Thymus (tissue), 14 donors: ENCODE measurements at places on chromosomes 1 and 21. TPM values are rescaled to one million over a fixed set of nuclear protein-coding genes. Genes with fewer than 3 reads are reported as not detected.

DNA sequence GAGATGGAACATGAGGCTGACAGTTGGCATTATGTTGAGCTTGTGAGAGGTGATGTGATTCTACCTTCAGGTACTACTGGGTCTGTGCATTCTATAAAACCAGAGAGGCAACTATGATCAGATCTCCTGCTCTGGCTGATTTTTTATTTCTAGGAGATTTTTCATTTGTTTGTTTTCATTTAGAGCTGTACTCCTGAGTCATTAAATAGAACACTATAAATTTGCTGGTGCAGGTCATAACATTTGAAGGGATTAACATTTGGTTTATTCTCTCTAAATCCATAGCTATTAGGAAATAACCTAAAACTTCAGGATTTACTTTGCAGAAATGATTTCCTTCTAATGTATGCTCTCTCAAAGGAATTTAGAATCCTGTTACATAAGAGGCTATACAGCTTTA is 42.9 kb downstream of the MAGI3 start:
- H3K4me3 ChIP-seq, result no peak overlapping the region
- no peaks in the 10 kb centered on the region for H3K4me1 ChIP-seq
- no peak for DNase-seq
- no peaks in the 10 kb centered on the region for H3K36me3 ChIP-seq
- no peaks in the 10 kb centered on the region for H3K27me3 ChIP-seq
- no peak overlapping the region for H3K27ac ChIP-seq

DNA sequence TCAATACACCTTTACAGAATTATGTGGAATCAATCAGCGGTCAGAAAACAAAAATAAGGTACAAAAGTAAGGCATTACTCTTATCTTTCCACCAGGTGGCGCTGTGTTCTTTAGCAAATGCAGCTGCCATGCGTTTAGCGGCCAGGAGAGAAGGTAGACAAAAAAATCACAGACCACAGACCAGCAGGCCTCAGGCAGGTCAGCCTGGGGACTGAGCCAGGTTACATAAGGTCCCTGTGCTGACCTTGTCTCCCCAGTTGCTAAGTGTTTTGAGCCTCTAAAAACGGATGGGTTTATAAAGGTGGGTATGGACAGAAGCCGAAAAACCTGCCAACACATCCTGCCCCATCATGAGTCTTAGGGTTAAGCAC is 2.8 kb downstream of the RGS16 start:
- peaks cover 23% of the 10 kb centered on the region for H3K27me3 ChIP-seq
- no peak overlapping the region for H3K4me3 ChIP-seq
- no peak for DNase-seq
- no peak overlapping the region for H3K27ac ChIP-seq
- no peaks in the 10 kb centered on the region for H3K36me3 ChIP-seq

DNA sequence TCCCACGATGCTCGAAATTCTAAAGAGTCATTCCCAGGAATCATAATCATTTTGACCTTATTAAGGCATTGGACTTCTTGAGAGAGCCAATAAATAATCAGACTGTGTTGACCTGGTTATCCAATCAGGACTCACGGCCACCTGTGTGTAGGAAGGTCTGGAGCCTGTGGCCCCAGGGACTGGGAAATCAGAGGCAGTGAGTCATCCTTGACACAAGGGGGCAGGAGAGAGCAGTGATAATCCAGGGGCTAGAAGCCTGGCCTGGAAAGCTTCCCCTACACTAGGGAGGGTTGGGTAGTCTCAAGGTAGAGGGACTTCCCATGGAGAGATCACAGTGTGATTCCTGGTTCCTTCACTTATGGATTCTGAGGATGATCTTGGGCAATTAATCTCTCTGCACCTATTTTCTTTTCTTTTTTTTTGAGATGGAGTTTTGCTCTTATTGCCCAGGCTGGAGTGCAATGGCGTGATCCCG is 4.7 kb downstream of the MR1 start:
- H3K4me1 ChIP-seq, result peaks cover 32% of the 10 kb centered on the region
- DNase-seq, result no peak
- no peak overlapping the region for H3K27ac ChIP-seq
- no peaks in the 10 kb centered on the region for H3K27me3 ChIP-seq

DNA sequence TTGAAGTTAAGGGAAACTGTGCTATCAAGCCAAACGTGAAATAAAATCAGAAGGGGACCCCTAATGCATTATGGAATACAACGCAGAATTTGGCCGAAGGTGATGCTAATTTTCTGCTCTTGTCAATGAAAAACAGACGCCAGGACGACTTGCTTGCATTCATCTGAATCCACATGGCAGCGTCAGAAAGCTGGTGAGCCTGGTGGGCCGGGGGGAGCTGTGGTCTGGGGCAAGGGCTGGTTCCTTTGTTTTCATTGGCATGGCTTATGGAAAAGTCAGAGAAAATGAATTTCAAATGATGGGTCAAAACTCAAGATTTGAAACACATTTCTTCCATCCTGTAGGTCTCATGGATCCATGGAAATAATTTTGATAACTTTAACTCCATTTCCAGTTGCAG is 86.4 kb upstream of the RUNX1 start:
- no peak for DNase-seq
- no peak overlapping the region for H3K27ac ChIP-seq
- no peaks in the 10 kb centered on the region for H3K27me3 ChIP-seq
- H3K36me3 ChIP-seq, result no peaks in the 10 kb centered on the region
- peaks cover 16% of the 10 kb centered on the region for H3K4me1 ChIP-seq

DNA sequence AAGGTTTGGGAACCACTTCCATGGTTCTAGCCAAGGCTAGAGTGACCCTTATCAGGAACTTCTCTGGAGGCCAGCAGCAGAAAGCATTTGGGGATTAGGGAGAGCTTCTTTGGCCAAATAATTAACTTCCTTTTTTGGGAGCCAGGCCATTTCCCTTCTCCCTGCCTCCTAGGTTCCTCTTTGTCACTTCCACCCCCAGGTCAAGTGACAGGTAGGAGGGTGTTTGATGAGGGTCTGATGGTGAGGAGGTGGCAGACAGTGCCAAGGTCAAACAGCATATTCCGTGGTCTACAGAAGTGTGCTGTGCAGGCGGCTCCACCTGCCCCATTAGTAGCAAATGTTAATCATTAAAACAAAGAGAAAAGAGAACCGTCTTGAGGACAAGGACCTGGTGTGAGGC is 1.9 kb upstream of the KCNA10 start:
- no peak overlapping the region for H3K4me3 ChIP-seq
- H3K36me3 ChIP-seq, result no peaks in the 10 kb centered on the region
- no peak for DNase-seq
- H3K4me1 ChIP-seq, result no peaks in the 10 kb centered on the region
- H3K27ac ChIP-seq, result no peak overlapping the region
- H3K27me3 ChIP-seq, result peaks cover 37% of the 10 kb centered on the region

DNA sequence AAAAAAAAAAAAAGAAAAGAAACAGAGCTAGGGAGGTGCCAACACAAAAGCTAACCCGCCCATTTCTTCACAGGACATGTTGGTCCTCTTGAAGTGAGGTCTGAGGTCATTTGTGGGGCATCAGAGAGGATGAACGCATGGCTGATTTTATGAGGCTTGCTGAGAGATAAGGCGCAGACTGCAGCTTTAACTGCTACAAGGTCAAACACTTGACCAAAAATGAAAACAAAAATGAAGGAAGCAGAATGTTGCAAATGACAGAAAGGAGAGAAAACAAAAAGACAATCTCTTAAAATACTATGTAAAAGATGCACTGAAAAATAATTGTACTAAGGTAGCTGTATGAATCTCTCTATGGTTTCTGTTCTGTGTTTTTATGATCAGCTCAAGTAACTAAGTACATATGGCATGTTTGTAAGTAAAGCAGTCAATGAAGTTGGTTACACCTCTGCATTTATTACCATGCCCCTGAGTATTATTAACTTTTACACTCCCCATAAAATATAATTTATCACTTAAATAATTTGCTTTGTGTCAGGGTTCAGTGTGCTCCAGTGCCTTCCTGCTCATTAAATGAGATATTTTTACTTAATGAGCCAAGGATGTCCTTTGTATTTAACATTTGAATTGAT is 249.1 kb upstream of the NR5A2 start:
- H3K4me3 ChIP-seq, result no peak overlapping the region
- no peak for DNase-seq
- no peaks in the 10 kb centered on the region for H3K4me1 ChIP-seq
- H3K27ac ChIP-seq, result no peak overlapping the region

GRCh38 chr1:39933956-39934941 is 20.7 kb upstream of the MFSD2A start:
- H3K36me3 ChIP-seq, result no peaks in the 10 kb centered on the region
- H3K27me3 ChIP-seq, result no peaks in the 10 kb centered on the region
- peaks cover 2% of the 10 kb centered on the region for H3K4me1 ChIP-seq
- no peak overlapping the region for H3K27ac ChIP-seq
- no peak for DNase-seq

DNA sequence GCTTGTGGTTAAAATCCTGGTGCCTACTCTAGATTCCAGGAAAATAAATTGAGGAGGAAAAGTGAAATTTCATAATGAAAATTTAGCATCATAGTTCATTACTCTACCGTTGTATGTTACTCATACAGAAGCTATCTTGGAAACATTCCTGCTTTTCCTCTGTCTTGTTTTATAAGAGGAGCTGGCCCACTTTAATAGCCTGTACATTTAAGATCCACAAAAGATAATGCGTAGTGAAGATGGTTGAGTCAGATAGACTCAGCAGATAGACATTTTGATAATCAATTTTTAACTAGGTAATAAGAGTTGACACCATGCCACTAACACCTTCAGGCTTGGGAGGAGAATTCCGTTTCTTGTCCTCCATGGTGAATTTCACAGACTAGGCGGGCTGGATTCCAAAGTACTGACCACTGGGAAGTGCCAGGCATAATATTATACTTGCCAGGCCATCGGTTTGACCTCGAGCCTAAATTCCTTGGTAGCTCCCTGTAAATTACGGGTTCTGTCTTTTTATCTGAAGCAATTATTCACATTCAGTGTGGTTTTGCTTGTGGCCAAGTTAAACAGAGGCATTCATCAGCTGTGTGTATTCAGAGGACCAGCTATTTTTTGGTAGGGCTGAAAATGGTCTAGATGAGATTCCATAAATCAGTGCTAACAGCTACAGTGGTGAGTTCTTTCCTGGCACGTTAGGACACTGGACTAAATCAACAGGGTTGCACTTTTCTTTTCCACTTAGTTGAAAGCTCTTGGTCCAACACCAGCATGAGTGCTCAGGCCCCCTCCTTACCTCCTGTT is 111.9 kb upstream of the KAZN start:
- no peak for DNase-seq
- H3K4me3 ChIP-seq, result no peak overlapping the region
- H3K4me1 ChIP-seq, result no peaks in the 10 kb centered on the region
- H3K27me3 ChIP-seq, result no peaks in the 10 kb centered on the region
- H3K36me3 ChIP-seq, result no peaks in the 10 kb centered on the region
- no peak overlapping the region for H3K27ac ChIP-seq

- no peak overlapping the region for H3K4me3 ChIP-seq
- H3K27me3 ChIP-seq, result no peaks in the 10 kb centered on the region
- no peaks in the 10 kb centered on the region for H3K36me3 ChIP-seq
- no peaks in the 10 kb centered on the region for H3K4me1 ChIP-seq
These were observed 101.3 kb upstream of the C1orf21 start for GRCh38 chr1:184285401-184286087.

GRCh38 chr1:163205513-163205912 is 2.8 kb upstream of the RGS5 start:
- no peaks in the 10 kb centered on the region for H3K4me1 ChIP-seq
- no peak for DNase-seq
- no peaks in the 10 kb centered on the region for H3K27me3 ChIP-seq
- H3K36me3 ChIP-seq, result no peaks in the 10 kb centered on the region
- H3K27ac ChIP-seq, result no peak overlapping the region
- H3K4me3 ChIP-seq, result no peak overlapping the region

DNA sequence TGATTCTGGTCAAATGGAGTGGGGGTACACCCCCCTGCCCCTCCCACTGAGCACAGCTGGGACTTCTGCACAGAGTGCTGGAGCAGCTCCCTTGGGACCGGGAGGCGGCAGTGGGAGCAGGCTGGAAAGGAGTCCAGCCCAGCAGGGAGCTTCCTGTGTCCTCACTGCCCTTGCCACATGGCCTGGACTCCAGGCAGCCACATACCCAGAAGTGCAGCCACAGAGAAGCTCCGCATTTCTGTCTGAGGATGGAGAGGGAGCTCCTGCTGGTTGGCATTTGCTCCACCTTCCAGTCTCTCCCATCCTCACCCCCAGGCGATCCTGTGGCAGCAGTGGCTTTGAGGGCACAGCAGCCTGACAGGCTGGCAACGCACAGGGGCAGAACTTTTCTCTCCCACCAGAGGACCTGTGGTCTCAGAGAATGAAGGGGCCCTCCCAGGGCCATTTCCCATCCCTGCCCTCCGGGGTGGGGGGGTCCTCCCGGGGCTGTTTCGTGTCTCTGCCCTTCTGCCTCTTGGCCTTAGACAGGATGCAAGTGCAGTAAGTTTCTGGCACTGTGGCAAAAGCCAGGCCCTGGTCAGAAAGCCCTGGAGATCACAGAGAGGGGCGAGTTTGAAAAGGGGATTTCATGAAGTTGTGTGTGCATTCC is 103.6 kb upstream of the COL6A1 start:
- no peaks in the 10 kb centered on the region for H3K36me3 ChIP-seq
- no peak overlapping the region for H3K27ac ChIP-seq
- H3K4me3 ChIP-seq, result no peak overlapping the region
- peaks cover 24% of the 10 kb centered on the region for H3K4me1 ChIP-seq
- no peaks in the 10 kb centered on the region for H3K27me3 ChIP-seq

- H3K4me1 ChIP-seq, result no peaks in the 10 kb centered on the region
- H3K4me3 ChIP-seq, result no peak overlapping the region
- H3K27me3 ChIP-seq, result no peaks in the 10 kb centered on the region
- no peak overlapping the region for H3K27ac ChIP-seq
- H3K36me3 ChIP-seq, result peaks cover 61% of the 10 kb centered on the region
- no peak for DNase-seq
These were observed 12.4 kb downstream of the TMEM201 start for GRCh38 chr1:9600861-9601834.

DNA sequence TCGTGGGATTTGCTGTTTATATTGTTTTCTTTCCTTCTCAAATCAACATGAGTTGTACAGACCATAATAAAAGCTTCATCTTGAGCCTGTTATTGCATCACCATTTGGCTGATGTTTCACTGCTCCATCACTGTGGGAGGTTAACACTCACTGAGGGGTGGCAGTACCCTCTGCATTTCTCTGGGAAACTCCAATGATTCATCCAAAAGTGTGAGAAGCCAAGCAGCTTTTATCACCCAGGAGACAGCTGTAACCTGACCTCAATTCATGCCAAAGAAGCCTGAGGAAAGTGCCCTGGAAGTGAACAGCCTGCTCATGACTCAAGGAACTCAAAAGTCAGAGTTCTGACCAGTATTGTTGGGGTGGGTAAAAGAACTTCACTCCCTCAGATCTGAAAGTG is 84.1 kb downstream of the GPR88 start:
- peak overlapping the region; percentile 21 for H3K27ac ChIP-seq
- H3K4me3 ChIP-seq, result no peak overlapping the region

The NLRP3 gene
- total RNA-seq, result 1.7 TPM

The YY1AP1 gene
- 109 TPM for total RNA-seq

The CD84 gene
- total RNA-seq, result 10.1 TPM

The TTLL10 gene
- 0.14 TPM for total RNA-seq

The CNKSR1 gene
- 1.1 TPM for total RNA-seq

The PUM1 gene
- 35.4 TPM for total RNA-seq

The C2CD4D gene
- 0.05 TPM for total RNA-seq

The ABCA4 gene
- total RNA-seq, result 0.24 TPM

The HHIPL2 gene
- total RNA-seq, result 0.33 TPM

The CFHR1 gene
- total RNA-seq, result 1.3 TPM

The AZIN2 gene
- total RNA-seq, result 1.7 TPM

The HFM1 gene
- total RNA-seq, result 0.85 TPM

The INKA2 gene
- total RNA-seq, result 1.4 TPM

The CENPF gene
- total RNA-seq, result 85.8 TPM

The SLC6A17 gene
- under 0.01 TPM for total RNA-seq

The ADAMTS4 gene
- 0.61 TPM for total RNA-seq

The ARHGAP29 gene
- 5.4 TPM for total RNA-seq

The ELF3 gene
- 2.3 TPM for total RNA-seq

The LCE1B gene
- not detected for total RNA-seq
